ENCODE measurements at places on chromosomes 16 and 17. TPM values are rescaled to one million over a fixed set of nuclear protein-coding genes. Genes with fewer than 3 reads are reported as not detected.

The CORO6 gene
- total RNA-seq, result 26.7 TPM

DNA sequence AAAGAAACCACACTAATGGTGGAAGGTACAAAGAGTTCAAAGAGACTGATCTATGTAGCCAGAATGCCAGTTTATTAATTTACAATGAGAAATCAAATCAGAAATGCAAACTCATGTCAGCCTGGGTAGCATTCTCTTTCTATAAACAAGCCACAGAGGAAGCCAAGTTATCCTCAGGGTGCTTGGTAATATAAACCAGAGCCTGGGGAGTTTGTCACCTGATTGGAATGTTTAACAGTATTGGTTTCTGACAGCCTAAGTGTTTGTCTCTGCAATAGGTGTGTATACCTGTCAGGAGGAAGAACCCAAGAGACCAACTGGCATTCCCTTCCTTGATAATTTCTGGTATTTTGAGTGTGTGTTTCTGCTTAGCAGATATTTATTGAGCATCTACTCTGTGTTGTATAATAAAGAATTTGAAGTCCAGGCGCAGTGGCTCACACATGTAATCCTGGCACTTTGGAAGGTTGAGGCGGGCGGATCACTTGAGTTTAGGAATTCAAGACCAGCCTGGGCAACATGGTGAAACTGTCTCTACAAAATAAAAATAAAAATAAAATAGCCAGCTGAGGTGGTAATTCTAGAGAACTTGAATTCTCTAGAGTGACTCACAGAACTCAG lies 3.1 kb upstream of the C17orf58 start:
- DNase-seq, result no peak

DNA sequence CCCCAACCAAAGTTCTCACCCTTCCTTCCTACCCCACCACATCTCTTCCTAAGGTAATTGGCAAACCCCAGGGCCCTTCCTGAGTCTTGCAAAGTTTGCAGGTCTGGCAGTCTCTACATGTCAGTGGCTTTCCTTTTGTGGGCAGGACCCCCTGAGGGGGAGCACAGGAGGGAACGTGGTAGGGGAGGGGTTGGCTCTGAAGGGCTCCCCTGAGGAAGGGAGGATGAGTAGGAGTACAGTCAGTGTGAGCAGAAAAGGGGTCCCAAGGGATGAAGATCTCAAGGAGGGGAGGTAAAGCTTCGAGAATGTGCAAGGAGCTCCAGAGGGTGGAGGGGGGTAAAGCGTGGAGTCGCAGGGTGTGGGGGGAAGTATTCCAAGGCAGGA lies 206.9 kb downstream of the RAB11FIP4 start:
- no peak for DNase-seq

DNA sequence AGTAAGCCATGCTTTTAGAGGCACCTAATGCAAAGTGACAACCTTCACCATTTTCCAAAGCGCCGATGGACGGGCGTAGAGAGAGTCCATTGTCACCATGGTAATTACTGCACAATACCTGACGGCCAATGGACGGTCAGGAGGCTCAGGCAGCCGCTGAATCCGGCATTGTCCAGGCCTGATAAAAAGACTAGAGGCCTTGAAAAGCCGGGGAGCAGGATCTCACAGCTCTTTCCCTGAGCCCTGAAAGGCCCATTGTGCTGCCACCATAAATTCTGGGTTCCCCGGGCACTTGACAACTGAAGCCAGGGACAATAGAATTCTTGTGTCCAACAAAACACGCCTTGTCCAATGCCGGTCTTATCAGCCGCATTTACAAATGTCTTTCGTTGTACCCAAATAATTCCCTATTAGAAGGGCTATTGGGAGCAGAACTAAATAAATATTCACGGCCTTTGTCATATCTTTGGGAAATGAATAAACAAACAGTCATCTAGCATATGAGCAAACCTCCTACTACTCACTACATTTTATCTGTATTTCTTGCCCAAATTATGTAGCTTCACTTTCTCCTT lies 62.4 kb downstream of the CDH11 start:
- DNase-seq, result no peak

DNA sequence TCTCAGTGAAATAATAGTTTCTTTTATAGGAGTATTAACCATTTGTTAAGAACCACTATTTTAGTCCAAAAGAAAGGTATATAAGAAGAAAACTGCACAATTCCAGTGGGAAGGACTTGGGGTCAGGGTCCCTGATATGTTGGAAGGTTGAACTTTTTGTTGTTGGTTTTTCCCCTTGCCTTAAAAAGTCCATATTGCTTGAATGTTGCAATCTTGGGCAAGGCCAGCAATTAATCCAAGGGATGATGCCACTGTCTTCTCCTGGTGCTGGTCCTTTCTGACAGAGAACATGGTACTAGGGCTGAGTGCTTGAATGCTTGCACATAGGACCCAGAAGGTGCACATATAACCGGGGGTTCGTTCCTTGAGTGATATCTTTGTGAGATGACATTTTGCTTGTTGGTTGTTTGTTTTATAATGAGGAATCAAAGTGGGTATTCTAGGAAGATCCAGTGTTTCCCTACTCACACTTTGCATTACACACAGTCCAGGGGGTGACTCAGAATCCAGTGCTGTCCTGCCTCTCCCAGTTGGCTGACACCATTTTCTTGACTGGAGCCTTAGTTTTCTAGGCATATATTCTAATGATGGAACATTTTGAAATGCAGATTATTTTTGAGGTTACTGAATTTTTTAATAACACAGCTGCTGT lies 54.9 kb downstream of the SIAH1 start:
- no peak for DNase-seq
